Stimulated activated CD8-positive, alpha-beta memory T cell treated with anti-CD3 and anti-CD28 coated beads, Interleukin-7, amount 100 ng/mL, for 48 hours (primary cell): ENCODE measurements at places on chromosomes 5 and 9.

DNA sequence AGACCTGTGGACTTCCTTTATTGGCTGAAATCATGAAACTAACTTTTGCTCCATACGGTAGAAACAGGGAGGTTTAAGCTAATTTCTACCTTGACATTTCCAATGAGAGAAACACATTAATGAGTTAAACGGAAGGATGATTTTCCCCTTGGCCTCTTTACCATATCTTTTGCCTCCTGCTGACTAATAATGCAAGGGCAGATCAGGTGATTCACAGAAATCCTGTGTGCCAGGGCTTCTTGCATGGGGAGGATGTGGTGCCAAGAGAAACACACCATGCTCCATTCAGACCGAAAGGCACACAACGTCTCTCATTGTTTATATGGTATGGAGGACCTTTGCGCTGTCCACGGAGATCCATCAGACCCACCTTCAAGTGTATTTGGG, 17.4 kb upstream of the PRLR start:
- DNase-seq, result no peak

DNA sequence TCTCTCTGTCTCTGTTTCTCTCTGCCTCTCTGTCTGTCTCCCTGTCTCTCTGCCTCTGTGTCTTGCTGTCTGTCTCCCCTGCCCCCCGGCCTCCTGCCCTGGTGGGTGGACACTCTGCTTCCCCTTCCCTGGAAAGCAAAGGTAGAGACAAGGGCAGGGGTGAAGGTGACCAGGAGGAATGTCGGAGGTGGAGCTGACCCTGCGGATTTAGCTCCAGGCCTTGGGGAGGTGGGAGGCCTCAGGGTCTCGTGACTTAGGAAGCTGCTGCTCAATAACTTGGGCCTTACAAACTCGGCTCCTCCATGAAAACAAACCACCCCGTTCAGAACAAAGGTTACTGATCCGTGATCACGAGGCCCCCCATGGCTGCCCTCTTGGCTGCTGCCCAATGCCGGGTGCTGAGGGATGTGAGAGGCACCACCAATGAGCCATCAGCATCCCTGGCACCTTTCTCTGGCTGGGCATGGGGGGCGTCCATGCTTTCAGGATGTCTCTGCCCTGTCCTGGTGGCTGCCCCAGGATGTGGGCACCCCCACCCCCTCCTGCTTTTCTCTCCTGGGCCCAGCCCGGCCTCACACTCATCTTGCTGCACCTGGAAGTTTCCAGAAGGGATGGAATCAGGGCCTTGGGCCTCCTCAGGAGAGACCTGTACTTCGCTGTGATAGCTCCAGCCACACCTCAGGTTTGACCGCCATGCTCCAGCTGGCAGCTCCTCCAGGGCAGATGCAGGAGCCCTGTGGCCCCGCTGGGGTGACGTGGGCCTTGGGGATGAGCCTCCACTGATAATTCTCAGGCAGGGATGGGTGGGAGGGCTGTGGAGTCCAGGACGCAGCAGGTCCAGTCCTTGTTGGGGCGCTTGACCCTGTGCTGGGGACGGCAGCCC, 14.8 kb upstream of the SLC6A19 start:
- no peak for DNase-seq

GRCh38 chr5:42768106-42768504, 11.5 kb downstream of the CCDC152 start:
- no peak for DNase-seq

- no peak for DNase-seq
These were observed 705 bp downstream of the SEPTIN8 start for GRCh38 chr5:132776131-132776937.

GRCh38 chr5:10612251-10612650, 48.4 kb downstream of the ANKRD33B start:
- DNase-seq, result no peak

DNA sequence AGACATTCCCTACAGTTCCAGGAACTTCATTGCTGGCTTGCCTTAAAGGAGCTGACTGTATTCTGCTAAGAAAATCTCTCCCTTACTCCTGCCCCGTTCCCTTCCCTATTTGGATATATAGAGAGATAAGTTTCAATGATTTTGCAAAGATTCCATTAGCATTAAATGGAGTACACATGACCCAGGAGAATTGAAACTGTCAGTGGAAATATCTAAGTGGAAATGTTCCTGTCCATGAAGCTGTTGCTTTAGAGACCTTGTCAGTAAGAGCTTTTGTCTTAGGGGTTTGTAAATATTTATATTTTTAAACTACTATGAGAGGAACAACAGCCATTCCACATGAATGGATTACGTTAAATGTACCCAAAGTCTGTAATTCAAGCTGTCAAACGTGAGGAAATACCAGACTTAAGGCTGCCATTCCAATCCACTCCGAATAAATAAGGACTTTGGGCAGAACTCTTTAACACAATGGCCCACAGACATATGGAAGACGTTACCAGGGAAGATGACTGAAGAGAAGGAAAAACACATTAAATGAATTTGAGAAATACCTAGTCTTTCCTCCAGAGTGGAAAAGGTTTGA, 387.1 kb upstream of the PAPPA start:
- DNase-seq, result no peak

DNA sequence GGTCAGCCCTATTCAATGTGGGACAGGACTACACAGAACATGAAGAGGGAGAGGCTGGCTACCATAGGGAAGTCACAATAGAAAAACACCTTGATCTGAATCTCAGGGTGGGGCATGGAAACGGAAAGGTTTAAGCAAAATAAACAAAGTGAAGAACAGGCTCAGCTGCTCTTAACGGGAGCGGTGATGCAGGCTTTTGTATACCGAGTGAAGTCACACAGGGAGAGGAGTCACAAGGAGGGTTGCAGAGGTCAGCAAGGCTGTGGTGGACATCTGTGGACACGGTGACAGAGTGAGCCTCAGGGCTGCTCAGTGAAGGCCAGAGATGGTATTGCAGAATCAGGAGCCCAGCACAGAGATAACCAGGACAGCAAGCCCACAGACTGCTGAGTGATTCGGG, 30.6 kb upstream of the SEMA4D start:
- no peak for DNase-seq

DNA sequence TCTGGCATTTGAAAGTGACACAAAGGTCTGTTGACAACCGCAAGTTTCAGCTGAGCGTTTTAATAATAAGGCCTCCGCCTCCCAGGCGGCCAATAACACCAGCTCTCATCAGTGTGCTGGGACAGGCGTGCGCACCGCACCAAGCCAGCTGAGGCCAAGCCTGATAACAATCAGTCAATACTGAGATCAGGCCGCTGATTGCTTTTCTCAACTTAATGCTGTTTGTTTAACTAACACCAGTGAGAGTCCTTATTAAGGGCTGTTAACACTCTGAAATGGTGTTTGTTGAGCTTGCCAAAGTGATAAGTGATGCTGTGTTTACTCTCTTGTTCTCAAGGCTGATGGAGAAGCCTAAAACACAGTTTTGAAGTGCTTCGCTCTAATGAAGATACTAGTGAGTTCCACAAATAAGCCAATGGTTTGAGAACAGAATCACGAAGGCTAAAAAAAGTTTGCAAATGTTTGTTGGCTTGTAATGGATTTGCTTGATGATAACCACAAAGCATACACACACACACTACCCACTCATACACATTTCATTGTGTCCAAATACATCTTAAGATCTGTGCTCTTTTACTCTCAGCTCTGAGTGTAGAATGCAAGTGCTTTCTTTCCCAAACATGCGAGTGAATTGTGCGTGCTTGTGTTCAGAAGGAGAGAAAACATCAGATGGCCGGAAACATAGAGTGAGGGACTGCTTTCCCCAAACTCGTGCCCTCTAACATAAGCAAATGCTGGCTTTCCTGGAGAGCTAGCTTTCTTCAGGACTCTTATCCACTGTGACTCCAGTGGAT, 330.4 kb upstream of the KLF4 start:
- no peak for DNase-seq

DNA sequence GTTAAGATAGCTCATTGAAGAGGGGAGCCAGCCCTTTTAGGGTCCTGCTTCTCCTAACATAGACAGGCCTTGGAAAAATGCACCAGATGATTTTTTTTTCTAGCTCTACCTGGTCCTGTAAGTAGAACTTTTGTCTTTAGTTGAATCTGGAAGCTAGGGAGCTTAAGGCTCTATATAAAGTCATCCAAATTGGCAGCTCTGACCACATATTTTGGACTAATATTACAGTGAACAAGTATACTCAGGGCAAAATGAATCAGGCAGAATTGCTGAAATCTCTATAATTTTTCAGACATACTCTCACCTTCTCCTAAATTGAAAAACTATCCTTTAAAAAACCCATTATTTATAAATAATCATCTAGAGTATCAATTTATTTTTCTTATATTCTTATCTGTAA, 375.6 kb downstream of the OSTF1 start:
- DNase-seq, result no peak

- no peak for DNase-seq
These were observed 84.5 kb downstream of the MEGF10 start for GRCh38 chr5:127375124-127375523.

DNA sequence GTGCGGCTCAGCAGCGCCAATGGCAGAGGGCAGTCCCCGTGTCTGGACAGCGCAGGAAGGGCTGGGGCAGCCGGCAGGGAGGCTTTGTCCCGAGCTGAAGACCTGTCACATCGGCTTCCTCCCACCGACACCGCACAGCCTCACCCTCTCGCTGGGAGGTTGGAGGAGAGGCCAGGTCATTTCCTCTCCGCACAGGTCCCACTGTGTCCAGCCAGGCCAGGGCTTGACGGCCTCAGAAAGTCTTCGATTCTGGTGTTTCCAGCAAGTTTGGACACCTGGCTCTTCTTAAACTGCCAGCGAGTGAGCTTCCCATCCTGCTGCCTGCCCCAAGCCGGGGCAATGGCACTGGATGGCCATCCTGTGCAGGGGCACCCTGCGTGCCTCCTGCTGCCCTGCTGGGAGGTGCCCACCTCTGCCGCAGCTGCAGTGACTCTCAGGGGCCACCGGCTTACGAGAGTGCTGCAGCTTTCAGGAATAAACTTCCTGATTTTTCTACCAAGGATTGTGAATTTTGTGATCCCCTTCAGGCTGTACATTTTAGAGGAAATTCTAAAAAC, 33.9 kb downstream of the AHRR start:
- DNase-seq, result no peak

DNA sequence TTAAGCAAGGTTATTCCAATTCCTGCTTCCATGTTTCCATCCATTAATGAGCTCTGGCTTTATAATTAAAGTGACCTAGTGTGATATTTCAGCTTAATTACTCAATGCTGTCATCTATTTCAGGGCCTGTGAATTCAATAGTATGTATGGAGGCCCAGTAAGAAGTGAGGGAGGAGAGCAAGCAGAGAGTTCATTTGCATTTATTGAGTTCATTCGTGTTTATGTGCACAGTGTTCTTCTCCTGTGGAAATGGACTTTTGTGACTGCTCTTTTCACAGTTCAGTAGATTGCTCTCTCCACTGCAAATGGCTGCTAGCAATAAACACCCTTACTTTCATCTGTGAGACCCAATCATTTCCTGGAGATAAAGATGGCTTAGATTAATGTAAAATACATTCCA, 130.9 kb downstream of the CEMIP2 start:
- no peak for DNase-seq

DNA sequence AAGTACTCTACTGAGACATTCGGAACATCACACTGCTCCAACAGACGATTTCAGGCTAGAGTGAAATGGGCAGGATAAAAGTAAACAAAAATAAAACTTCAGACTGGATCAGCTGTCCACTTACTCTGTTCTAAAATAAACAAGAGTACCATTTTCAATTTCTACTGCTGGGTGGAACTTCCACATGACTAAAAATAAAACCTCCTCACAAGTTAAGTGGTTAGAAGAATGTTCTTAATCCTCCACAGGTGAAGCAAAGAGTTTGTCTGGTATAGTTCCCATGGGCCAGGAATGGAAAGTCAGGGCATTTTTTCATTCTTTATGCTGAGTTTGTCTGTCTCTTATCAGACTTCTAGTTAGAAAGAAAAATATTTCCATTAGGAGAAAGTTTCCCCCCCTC, 15.7 kb downstream of the NUDT12 start:
- DNase-seq, result no peak

DNA sequence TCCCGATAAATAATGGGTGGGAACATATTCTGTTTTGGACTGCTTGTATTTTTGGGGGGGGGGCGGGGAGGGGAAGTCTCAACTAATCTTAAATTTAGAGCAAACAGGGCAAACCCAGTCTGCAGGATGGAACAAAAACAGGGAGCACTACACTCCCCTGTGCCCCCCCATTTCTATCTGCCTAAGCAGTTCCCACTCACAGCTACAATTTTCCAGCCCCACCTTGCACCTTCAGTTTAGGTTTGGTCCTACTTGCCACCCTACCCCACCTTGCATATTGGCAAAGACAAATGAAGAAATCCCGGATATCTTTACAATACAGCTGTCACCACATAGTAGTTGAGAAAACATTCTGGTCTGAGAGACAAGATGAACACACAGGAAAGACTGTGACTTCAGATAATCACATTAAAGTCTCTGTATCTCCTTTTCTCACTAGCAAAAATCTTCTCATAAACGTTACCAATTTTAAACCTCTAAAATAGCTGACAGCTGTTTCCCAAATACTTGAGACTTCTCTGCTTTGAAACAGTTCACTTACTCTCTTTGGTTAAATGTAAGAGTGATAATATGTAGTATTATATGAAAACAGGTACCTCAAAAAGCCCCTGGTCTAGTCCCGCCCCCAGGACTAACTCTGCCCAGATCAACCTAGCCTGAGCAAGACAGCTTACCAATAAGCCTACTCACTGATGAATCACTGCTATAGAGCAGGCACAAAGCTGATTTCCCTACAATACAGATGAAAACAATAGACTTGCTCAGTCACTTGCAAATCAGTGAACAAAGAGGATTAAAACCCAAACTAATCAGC, 5.2 kb upstream of the RAPGEF6 start:
- DNase-seq, result no peak

DNA sequence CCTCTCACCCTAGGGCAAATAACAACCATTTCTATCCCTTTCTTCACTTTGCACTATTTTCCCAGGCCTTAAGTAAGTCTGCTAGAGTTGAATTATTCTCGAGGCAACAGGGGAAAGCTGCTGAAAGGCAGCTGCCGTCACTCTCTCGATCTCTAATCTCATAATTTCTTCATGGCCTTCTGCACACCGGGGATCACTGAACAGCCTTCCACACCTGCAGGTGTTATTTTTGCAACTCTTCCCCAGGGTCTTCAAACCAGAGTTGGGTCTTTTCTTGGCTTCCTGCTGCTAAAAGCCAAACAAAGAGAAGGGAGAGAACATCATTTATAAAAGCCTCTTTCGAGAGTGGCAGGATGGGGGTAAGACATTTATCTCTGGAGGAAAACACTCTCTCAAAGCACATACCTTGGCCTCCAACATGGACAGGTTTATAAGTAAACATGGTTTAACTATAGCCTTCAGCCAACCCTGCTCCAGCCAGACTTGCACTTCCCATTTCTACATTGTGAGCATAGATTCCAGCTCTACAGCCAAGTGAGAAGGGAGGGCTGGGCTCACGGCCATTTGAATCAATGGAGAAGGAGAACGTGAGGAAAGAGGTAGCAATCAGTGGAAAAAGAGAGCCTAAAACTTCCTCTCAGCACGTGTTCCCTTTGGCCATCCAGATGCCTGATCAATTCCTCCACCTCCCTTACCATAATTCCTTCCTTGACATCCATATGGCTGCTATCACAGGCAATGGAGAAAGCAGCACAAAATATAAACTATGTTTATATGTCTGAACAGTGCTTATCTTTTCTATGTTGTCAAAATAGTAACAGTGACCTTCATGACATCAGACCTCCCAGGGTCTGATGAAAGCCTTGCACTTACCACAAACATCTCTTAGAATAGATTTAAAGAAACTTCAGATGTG, 464.9 kb downstream of the TLE1 start:
- DNase-seq, result no peak
